ENCODE measurements at places on chromosomes 6 and 20.

DNA sequence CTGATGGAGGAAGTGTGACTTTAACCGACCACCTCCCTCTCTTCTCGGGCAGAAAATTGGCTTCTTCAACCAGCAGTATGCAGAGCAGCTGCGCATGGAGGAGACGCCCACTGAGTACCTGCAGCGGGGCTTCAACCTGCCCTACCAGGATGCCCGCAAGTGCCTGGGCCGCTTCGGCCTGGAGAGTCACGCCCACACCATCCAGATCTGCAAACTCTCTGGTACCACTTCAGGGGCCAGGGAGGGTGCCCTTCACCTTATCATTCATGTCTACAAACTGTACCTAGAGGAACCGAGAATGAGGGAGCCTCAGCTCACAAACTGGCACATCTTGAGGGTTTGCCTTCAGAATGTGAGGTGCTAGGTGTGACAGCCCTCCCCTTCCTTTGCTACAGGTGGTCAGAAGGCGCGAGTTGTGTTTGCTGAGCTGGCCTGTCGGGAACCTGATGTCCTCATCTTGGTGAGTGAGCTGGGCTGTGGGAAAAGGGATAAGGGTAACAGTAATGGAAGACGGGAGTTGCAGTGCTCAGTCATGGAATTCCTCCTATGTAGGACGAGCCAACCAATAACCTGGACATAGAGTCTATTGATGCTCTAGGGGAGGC lies 18.6 kb downstream of the ABCF1 start:
- DNase-seq, result no peak

DNA sequence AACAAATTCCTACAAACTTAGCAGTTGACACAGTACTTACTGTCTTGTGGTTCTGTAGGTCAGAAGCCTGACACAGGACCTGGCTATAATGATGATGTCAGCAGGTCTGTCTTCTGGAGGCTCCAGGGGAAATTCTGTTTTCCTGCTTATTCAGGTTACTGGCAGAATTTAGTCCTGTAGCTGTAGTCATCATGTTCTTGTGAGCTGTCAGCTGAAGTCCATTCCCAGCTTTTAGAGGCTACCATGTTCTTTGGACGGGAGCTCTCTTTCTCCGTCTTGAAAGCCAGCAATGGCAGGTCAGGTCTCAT lies 99.2 kb downstream of the HIVEP1 start:
- no peak for DNase-seq

DNA sequence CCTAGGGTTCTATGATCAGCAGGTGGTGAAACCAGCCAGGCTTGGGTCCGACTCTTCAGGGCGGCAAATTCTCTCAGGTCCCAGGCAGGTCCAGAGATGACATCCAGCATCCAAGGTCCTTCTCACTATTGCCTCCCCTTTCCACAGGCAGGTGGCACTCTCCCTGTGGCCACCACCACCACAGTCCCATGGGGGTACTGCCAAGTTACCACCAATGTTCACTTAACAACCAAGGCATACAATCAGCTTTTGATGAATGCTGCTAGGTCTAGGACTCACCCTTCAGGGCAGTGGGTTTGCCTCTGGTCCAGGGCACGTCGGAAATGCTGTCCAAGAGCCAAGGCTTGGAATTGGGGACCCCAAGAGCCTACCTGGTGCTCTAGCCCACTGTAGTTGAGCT lies 40.4 kb upstream of the UTRN start:
- DNase-seq, result no peak

GRCh38 chr6:156437121-156437879 lies 339.9 kb upstream of the ARID1B start:
- DNase-seq, result no peak

DNA sequence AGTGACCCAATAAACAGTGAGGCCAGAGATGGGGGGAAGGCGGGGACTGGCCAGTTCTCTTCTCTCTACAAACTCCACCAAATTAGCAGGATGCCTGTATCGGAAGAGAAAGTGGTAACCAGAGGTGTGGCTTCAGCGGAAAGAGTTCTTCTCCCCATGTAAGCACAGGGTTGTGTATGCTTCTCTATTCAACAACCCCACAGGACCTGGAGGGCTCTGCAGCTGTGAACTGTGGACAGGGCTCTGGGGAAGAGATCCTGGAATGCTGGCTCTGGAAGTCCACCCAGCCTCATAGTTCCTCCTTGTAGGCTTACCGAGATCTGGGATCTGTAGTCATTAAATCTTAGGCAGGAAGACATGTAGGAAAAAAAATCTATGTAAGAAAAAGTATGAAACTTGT lies 186.2 kb downstream of the FOXC1 start:
- no peak for DNase-seq

Measured in activated CD4-positive, alpha-beta T cell treated with anti-CD3 and anti-CD28 coated beads for 36 hours (primary cell).